Muscle of back (tissue), 13 donors: ENCODE measurements at places on chromosomes 7 and 10.

DNA sequence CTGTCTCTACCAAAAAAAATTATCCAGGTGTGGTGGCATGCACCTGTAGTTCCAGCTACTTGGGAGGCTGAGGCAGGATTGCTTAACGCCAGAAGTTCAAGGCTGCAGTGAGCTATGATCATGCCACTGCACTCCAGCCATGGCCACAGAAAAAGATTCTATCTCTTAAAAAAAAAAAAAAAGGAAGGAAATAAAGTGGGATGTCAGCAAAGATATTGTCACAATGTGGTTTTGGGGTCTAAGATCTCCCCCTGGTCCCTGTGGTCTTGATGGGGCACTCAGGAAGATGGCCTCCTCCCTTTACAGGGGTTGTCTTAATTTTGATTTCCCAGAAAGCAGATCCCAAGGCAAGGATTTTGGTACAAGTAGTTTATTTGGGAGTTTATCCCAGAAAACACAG is 7.4 kb upstream of the KAZALD1 start:
- DNase-seq: no peak

- peak; percentile 7 for DNase-seq
These were observed 628 bp downstream of the MPLKIP start for GRCh38 chr7:40133561-40134427.

GRCh38 chr10:16518822-16519221 is 2.9 kb downstream of the C1QL3 start:
- DNase-seq: no peak

GRCh38 chr10:49185213-49185612 is 3.0 kb downstream of the TMEM273 start:
- no peak for DNase-seq

DNA sequence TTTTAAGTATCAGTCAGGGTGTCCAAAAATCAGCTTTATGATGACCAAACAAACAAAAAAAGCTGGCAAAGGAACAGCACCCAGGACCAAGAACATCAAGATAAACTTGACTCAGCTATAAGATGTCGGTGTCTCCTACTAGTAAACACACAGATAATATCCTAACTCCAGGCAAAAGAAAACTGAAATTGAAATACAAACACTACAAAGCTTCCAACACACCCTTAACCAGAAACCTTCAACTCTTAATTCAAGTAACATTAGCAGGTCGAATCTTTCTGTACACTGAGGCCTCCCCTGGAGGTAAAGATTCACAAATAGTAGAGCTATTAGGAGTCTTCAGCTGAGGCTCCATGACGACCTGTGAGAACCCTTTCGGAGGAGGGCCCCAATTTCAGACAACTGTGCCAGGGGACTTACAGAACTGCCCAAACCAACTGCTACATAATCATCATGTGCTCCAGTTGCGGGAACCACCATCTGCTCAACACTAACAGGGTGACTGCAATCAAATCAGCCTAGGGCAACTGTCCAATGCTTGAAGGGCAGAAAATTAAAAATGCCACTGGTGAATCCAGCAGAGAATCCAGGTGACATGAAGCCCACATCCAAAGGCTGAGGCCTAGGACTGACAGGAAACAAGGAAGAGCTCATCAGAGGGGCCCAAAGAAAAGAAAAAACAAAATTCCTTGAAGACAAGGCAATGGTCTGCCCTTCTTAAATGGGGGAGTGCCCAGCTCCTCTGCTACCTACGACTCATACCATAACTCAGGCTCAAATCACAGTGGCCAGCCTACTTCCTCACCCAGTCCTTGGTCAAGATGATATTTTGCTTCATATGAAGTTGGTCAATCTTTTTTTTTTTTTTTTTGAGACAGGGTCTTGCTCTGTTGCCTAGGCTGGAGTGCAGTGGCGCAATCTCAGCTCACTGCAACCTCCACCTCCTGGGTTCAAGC is 20.0 kb downstream of the XPNPEP1 start:
- no peak for DNase-seq

DNA sequence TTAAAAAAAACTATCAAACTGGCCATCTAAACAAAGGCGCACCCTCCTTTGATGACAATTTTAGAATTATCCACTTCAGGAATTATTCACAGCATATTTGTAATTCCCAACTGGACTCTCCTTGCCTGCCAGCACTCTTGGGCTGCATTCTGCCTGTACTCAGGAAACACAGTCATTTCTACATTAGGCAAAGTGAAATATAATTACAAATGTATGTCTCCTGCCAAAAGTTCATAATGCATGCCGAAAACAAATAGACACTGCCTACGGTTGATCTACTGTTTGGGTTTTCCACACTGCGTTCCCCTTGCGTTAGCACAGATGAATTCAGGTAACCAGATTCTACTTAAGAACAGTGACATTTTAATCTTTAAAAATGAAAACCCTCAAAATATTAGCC is 1.9 kb downstream of the HGF start:
- DNase-seq: peak; percentile 66

DNA sequence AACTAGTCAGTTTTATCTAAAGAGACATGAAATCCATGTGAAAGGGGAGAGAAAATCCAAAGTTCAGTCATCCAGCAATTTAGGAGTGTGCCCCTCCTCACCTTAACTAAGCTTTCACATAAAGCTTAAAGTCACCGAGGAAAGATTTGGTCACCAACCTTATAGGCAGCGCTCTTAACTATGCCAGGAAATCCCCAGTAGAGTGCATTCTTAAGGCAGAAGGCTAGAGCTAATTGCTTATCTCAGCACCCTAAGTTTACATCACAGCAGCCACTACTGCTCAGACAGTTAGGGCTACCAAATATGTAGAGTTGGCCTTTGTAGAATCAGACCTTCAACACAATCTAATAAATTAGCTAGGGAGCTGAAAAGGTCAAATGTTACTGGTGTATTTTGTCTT is 47.9 kb downstream of the MTPN start:
- no peak for DNase-seq

GRCh38 chr10:125152450-125153368 is 7.7 kb downstream of the CTBP2 start:
- peak; percentile 24 for DNase-seq

GRCh38 chr10:14554091-14554490 is 220.6 kb downstream of the FAM107B start:
- DNase-seq: no peak

GRCh38 chr10:80518807-80519360 is 18.8 kb upstream of the SH2D4B start:
- DNase-seq: no peak

DNA sequence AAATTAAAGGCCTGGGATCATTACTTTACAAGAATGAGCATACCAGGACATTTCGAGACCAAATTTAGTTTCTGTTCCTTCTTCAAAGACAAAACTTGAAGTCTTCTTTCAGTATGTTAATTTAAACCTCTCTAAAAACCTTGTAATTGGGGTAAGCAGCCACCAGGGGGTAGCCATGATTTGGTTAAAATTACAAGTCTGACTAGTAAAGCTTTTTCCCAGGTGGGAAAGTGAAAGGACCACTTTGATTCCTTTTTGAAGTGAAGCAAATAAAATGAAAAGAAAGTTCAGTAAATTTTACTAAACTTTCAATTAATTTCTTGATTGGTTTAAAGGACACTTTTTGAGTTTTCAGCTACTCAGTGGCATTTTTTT is 294.3 kb downstream of the BBS9 start:
- DNase-seq: no peak

GRCh38 chr10:116827214-116827671 is 22.1 kb upstream of the ENO4 start:
- no peak for DNase-seq

GRCh38 chr7:30683306-30683705 is 1.1 kb upstream of the CRHR2 start:
- no peak for DNase-seq

DNA sequence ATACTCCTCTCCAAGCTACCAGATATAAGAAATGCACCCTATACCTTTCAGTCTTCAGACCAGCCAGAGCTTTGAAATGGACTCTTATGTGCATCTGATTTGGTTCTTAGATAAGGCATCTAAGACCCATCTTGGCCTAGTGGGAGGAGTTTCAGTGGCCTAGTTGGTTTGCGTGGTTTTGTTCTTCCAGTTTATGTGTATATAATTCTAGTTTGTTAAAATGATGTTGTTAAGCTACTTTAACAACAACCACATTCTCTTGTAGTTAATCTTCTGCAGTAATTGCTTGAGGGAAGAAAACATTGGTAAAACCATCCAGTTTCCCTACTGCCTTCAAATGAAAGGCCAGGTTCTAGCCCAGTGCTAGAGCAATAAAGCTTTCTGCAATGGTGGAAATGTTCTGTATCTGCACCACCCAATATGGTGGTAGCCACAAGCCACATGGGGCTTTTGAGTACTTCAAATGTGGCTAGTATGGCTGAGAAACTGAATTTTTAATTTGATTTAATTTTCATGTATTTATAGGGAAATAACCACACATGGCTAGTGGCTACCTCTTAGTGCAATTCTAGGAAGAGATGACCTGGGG is 66.3 kb downstream of the KLHDC10 start:
- DNase-seq: no peak

GRCh38 chr10:124384172-124384571 is 34.6 kb downstream of the OAT start:
- no peak for DNase-seq

DNA sequence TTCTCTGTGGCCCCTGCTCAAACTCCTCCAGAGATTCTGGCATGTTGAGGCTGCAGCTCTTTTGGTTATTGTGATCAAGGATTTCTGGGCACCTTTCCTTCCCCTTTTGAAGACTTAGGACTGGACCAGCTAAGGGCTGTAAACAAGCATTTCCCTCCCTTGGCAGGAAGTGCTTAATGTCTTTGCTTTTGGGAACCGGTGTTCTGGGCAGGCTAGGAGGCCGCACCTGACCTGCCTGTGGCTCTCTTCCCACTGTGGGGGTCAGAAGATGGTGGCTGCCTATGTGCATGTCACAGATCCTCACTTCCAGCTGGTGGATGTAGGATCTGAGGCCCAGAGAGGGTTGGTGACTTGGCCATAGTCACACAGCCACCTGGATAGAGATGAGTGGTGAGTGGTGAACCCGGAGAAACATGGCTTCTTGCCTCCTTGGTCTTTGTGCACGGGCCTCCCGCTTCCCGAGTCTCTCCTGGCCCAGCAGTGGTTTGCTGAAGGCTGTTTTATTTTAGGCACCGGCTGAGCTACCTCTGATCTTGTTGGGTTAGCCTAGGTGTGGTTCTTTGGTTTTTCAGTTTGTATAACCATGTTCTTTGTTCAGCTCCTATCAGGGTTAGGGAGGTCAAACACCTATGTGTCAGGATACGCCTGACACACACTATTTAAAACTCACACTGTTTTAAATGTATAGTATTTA is 82.0 kb downstream of the GRK5 start:
- no peak for DNase-seq

- DNase-seq: no peak
These were observed 8.3 kb downstream of the AEBP1 start for GRCh38 chr7:44112231-44112996.

GRCh38 chr10:88439932-88440331 is 143.2 kb downstream of the RNLS start:
- DNase-seq: no peak

DNA sequence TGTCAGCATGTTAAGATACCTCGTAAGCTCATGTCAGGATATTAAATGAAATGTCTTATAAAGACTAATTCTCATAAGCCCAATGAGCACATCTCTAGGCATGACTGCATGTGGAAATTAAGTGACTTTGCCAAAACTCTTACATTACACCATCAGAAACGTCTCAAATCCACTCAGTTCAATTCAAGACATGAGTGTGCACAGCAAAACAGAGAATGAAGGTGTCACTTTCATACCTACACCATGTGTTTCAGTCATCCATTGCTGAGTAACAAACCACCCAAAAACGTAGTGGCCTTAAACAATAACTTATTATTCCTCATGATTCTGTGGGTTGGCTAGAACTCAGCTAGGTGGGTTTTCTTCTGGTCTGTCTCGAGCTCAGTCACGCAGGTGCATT is 99.8 kb downstream of the ATE1 start:
- no peak for DNase-seq

DNA sequence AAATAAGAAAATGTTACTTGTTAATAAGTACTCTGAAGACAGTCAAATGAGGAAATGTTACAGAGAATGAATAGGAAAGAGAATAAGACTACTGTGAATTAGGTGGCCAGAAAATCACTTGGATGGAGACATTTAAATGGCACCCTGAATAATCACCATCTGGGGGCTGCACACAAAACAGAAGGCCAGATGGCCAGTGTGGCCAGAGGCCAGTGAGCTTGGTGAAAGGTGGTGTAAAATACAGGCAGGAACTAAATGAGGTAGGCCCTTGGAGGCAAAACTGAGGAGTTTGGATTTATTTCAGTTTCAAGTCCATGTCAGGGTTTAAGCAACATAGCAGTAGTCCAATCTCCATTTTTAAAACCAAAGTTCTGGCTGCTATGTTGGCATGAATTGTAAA is 126.7 kb downstream of the TSPAN12 start:
- DNase-seq: no peak
